ENCODE measurements at places on chromosomes 11 and 22. TPM values are rescaled to one million over a fixed set of nuclear protein-coding genes. Genes with fewer than 3 reads are reported as not detected.

The FREY1 gene
- not detected for total RNA-seq

The MMP12 gene
- not detected for total RNA-seq

The OR52I1 gene
- not detected for total RNA-seq

The LDHAL6A gene
- not detected for total RNA-seq

The MAPK8IP1 gene
- total RNA-seq, result 7.1 TPM

The SYTL2 gene
- total RNA-seq, result 17.4 TPM

The CDC42BPG gene
- total RNA-seq, result 13.0 TPM

The DNAJB7 gene
- total RNA-seq, result not detected

The CAT gene
- 108 TPM for total RNA-seq

The SVIP gene
- 3.2 TPM for total RNA-seq

- no peak overlapping the region for H3K27ac ChIP-seq
- DNase-seq, result no peak
- H3K27me3 ChIP-seq, result no peaks in the 10 kb centered on the region
- no peak overlapping the region for H3K4me3 ChIP-seq
These were observed 18.7 kb downstream of the DRICH1 start for GRCh38 chr22:23613193-23613972.

- H3K36me3 ChIP-seq, result no peaks in the 10 kb centered on the region
- H3K4me1 ChIP-seq, result peaks cover 58% of the 10 kb centered on the region
- DNase-seq, result no peak
- H3K27ac ChIP-seq, result peak overlapping the region; percentile 96
- H3K4me3 ChIP-seq, result peak overlapping the region; percentile 57
These were observed 1.6 kb downstream of the C1QTNF5 start for GRCh38 chr11:119338965-119339588.

- no peak overlapping the region for H3K27ac ChIP-seq
- no peak for DNase-seq
- no peaks in the 10 kb centered on the region for H3K36me3 ChIP-seq
- H3K27me3 ChIP-seq, result no peaks in the 10 kb centered on the region
These were observed 369.4 kb downstream of the DDX10 start for GRCh38 chr11:109034339-109034696.

DNA sequence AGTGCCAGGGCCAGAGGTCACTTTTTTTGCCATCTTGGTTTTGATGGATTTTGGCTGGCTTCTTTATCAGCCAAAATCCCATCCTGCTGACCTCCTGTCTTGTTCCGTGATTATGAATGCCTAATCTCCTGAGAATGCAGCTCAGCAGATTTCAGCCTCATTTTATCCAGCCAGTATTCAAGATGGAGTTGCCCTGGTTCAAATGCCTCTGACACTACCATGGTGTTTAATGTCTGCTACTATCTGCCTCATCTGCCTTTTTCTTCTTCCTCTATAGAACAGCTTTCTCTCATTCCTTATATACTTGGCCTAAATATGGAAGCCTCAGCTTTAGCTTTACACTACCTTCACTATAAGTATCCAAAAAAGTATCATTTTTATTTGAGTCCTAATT, 50.7 kb downstream of the ACER3 start:
- no peak overlapping the region for H3K4me3 ChIP-seq
- H3K27ac ChIP-seq, result peak overlapping the region; percentile 16
- H3K4me1 ChIP-seq, result peaks cover 9% of the 10 kb centered on the region
- DNase-seq, result no peak
- no peaks in the 10 kb centered on the region for H3K36me3 ChIP-seq

DNA sequence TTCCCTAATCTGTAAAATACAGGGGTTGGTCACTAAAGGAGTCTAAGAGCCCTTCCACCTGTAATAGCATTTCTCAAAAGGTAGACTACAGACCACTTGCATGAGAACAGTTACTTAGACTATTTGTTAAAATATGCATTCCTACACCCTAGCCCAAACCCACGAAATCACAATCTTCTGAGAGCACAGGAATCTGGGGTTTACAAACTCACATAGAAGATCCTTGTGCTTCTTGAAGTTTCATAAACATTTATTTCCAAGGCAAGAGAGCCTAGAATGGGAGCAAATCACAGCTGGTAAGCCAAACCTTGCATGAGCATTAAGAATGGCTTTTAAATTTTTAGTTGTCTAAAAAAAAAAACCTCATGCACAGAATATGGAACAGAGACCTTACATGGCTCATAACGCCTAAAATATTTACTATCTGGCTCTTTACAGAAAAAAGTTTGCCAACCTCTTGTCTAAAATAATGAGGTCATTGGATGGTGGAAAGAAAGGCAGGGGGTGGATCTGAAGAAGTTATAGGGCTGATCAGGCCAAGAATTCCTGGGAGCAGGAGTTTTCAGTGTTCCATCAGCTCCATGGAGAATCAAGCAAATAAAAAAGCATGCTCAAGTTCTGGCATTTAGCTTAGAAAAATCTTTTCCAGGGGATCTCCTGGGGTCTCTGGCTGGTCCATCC, 133.4 kb downstream of the CCDC34 start:
- no peak overlapping the region for H3K27ac ChIP-seq
- H3K27me3 ChIP-seq, result no peaks in the 10 kb centered on the region
- H3K4me1 ChIP-seq, result peaks cover 30% of the 10 kb centered on the region
- no peaks in the 10 kb centered on the region for H3K36me3 ChIP-seq
- H3K4me3 ChIP-seq, result no peak overlapping the region

DNA sequence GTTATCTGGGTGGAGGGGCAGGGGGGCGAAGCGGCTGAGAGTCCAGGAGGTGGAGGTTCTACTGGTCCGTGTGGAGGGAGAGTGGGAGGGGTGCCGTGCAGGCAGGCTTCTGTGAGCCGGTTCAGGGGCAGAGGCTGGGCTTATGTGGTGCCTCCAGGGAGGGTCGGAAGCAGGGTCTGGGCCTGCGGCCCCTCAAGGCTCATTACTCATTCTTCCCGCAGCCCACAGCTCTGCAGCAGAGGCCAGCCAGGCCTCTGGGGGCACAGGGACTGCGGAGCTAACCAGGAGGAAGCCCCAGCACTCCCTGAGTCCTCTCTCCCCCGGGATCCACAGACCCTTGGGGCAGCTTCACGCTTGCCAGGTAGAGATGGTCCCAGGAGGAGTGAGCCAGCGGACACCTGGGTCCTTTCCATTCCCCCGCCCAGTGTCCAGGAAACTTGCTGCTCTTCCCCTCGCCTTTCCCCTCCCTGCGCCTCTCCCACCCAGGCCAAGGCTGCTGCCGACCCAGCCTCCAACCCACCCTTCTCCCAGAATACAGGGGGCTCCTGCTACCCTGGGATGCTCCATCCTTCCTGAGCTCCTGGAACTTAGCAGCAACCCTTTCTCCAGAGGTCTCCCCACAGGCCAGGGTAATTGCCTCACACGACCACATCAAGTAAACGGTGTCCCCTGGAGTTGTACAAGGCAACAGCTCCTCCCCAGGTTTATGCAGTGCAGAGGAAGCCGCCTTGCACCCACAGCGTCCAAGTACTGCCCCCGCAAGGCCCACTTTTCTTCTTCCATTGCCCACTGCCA, 6.3 kb downstream of the NRXN2 start:
- peaks cover 9% of the 10 kb centered on the region for H3K4me1 ChIP-seq
- H3K27me3 ChIP-seq, result peaks cover 15% of the 10 kb centered on the region
- no peak overlapping the region for H3K4me3 ChIP-seq
- DNase-seq, result no peak

GRCh38 chr11:64305691-64306562, 603 bp downstream of the ESRRA start:
- H3K36me3 ChIP-seq, result no peaks in the 10 kb centered on the region
- H3K4me3 ChIP-seq, result peak overlapping the region; percentile 83
- H3K27ac ChIP-seq, result peak overlapping the region; percentile 88
- peaks cover 31% of the 10 kb centered on the region for H3K4me1 ChIP-seq

DNA sequence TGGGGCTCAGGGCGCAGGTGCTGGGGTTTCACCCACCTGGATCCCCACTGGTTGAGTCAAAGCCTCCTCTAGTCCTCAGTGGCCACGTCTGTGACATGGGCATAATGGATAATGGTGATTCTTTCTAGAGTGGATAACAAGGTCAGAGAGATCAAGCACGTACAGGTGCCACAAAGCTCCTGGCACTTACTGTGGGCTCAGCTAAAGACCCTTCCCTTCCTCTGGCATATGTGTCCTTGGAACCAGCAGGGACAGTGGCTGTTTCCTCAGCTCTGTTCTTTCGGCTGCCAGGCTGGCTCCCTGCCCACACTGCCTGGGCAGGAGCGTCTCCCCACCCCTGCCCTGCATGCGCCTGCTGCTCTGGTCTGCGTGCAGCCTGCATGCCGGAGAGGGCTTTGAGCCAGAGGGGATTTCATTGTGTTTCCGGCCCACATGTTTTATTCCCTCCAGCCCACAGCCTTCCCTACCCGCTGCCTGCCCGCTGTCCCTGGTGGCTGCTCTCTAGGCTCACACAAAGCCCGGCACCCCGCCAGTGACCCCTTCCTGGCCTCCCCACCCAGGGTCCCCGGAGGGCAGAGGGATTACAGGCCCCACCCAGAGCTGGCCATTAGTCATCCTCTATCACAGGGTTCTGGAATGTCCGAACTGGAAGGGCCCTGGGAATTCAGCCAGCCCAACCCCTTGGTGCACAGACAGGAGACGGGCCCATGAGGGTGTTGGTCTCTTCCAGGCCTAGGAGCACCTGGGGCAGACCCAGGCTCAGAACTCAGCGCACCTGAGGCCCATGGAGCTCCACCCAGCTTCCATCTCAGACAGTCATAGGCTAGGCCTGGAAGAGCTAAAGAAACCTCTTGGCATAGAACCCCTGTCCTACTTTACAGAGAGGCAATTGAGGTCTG, 55.3 kb upstream of the GCAT start:
- DNase-seq, result no peak
- H3K4me3 ChIP-seq, result peak overlapping the region; percentile 2
- no peaks in the 10 kb centered on the region for H3K36me3 ChIP-seq
- peak overlapping the region; percentile 93 for H3K27ac ChIP-seq
- H3K4me1 ChIP-seq, result peaks cover 72% of the 10 kb centered on the region

DNA sequence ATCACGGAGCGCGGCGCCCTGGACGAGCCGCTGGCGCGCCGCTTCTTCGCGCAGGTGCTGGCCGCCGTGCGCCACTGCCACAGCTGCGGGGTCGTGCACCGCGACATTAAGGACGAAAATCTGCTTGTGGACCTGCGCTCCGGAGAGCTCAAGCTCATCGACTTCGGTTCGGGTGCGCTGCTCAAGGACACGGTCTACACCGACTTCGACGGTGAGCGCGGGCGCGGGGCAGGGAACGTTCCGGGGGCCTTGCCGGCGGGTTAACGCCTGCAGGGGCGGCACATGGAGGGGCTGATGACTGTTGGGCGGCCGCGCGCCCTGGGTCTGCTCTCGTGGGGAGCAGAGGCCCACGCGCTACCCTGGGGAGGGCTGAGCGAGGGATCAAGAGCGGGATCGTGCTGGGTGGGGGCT, 1.0 kb downstream of the PIM3 start:
- peak overlapping the region; percentile 100 for H3K4me3 ChIP-seq
- no peak for DNase-seq
- no peaks in the 10 kb centered on the region for H3K36me3 ChIP-seq
- H3K27ac ChIP-seq, result peak overlapping the region; percentile 89
- peaks cover 53% of the 10 kb centered on the region for H3K4me1 ChIP-seq

DNA sequence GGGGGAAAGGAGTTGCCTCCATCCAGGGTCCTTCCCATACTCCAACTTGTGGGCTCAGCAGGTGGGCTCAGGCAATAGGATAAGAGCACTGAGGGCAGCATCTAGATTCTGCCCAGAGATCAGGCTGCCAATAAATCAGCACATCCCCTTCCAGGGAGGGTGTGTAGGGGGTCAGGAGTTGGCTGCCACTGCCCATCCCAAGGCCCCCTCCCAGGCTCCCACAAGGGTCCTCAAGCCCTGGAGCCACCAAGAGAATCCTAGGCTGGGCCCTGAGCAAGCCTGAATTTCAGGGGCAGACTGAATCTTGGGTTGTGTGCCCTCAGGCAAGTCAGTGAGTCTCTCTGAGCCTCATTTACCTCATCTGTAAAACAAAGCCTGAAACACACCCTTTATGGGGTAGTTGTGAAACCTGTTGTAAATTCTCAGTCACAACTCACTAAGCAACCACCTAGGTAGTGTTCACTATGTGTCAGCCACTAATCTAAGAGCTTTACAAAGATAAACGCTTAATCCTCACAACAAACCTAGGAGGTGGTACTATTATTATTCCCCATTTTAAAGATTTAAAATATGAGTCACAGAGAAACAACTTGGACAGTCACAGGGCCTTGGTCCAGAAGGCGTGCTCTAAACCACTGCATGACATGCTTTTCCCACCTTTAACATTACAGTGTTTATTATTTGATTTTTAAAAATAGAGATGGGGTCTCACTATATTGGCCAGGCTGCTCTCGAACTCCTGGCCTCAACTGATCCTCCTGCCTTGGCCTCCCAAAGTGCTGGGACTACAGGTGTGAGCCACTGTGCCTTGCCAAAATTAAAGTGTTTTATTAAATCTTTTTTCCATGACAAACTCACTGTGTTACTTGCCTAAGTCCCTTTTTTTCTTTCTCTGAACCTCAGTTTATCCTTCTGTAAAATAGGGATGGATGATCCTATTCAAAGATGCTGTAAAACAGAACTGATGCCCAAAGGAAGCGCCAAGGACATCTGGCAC, 36.2 kb downstream of the LMO1 start:
- H3K27ac ChIP-seq, result no peak overlapping the region
- H3K4me1 ChIP-seq, result peaks cover 10% of the 10 kb centered on the region
- no peaks in the 10 kb centered on the region for H3K27me3 ChIP-seq
- H3K4me3 ChIP-seq, result no peak overlapping the region
- DNase-seq, result no peak

GRCh38 chr22:22952531-22953280, 65.1 kb downstream of the IGLL5 start:
- peak; percentile 55 for DNase-seq
- no peaks in the 10 kb centered on the region for H3K4me1 ChIP-seq
- no peak overlapping the region for H3K27ac ChIP-seq

- no peak overlapping the region for H3K4me3 ChIP-seq
- no peaks in the 10 kb centered on the region for H3K36me3 ChIP-seq
- H3K4me1 ChIP-seq, result peaks cover 23% of the 10 kb centered on the region
- H3K27ac ChIP-seq, result peak overlapping the region; percentile 17
- H3K27me3 ChIP-seq, result no peaks in the 10 kb centered on the region
- no peak for DNase-seq
These were observed 149.7 kb downstream of the TRPC6 start for GRCh38 chr11:101434026-101434643.

- no peaks in the 10 kb centered on the region for H3K36me3 ChIP-seq
- H3K4me1 ChIP-seq, result no peaks in the 10 kb centered on the region
- no peak overlapping the region for H3K4me3 ChIP-seq
- no peak for DNase-seq
- no peak overlapping the region for H3K27ac ChIP-seq
- H3K27me3 ChIP-seq, result no peaks in the 10 kb centered on the region
These were observed 782.8 kb downstream of the CNTN5 start for GRCh38 chr11:99803501-99803900.

- H3K27me3 ChIP-seq, result no peaks in the 10 kb centered on the region
- H3K36me3 ChIP-seq, result no peaks in the 10 kb centered on the region
- no peak overlapping the region for H3K4me3 ChIP-seq
- H3K4me1 ChIP-seq, result peaks cover 18% of the 10 kb centered on the region
These were observed 2.7 kb upstream of the PDE2A start for GRCh38 chr11:72676861-72677341.

- H3K4me1 ChIP-seq, result no peaks in the 10 kb centered on the region
- no peaks in the 10 kb centered on the region for H3K36me3 ChIP-seq
- H3K4me3 ChIP-seq, result no peak overlapping the region
- no peak overlapping the region for H3K27ac ChIP-seq
These were observed 102.6 kb downstream of the RELT start for GRCh38 chr11:73478737-73479347.

GRCh38 chr11:34636127-34636526, 15.2 kb downstream of the EHF start:
- no peaks in the 10 kb centered on the region for H3K36me3 ChIP-seq
- H3K27me3 ChIP-seq, result no peaks in the 10 kb centered on the region
- H3K4me3 ChIP-seq, result no peak overlapping the region
- peaks cover 51% of the 10 kb centered on the region for H3K4me1 ChIP-seq
- no peak for DNase-seq
- no peak overlapping the region for H3K27ac ChIP-seq

- H3K27ac ChIP-seq, result no peak overlapping the region
- H3K27me3 ChIP-seq, result no peaks in the 10 kb centered on the region
- H3K4me3 ChIP-seq, result no peak overlapping the region
- peak; percentile 52 for DNase-seq
- no peaks in the 10 kb centered on the region for H3K36me3 ChIP-seq
These were observed 8.3 kb upstream of the FOLR2 start for GRCh38 chr11:72208281-72208680.
